ENCODE measurements at places on chromosomes 7 and 10.
A peak's percentile ranks its signal among the peaks of the same experiment; 100 is the strongest.

DNA sequence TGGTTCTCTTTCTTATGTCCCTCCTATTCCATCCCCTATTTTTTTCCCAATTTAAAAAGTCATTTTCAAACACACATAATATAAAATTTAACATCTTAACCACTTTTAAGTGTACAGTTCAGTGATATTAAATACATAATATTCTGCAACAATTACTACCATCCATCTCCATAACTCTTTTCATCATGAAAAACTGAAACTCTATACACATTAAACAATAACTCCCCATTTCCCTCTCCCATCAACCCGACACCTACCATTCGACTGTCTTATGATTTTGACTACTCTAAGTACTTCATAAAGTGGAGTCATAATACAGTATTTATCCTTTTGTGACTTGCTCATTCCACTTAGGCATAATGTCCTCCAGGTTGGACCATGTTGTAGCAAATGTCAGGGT lies 2.6 kb downstream of the KIF11 start:
- no peak for DNase-seq

- DNase-seq = no peak
Measured at GRCh38 chr7:45581271-45581780, 7.2 kb downstream of the ADCY1 start.

- peak; percentile 34 for DNase-seq
Measured at GRCh38 chr7:13050703-13051102, 363.3 kb downstream of the ARL4A start.

DNA sequence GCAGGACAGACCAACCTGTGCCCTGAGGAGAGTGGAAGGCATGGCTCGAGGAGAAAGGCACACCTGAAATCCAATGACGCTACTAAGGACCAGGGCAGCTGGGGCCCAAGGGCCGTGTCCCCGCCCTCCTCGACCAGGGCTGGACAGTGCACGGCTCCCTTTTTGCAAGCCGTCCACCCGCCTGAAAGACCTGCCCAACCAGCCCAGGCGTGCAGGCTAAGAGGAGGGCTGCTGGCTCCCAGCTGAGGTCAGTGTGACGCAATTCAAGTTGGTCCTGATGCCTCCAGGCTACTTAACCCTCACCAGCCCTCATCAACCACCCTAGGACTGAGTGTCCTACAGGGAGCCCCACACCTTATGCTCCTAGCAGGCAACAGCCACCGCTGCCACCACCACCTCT lies 69.3 kb downstream of the DLG5 start:
- DNase-seq = no peak

GRCh38 chr10:129424978-129425377 lies 42.1 kb upstream of the MGMT start:
- no peak for DNase-seq

GRCh38 chr7:157514746-157515145 lies 177.9 kb downstream of the DNAJB6 start:
- DNase-seq = no peak

- DNase-seq = no peak
Measured at GRCh38 chr7:4879396-4880081, 4.0 kb downstream of the RADIL start.

GRCh38 chr7:76397409-76398183 lies 11.9 kb downstream of the SSC4D start:
- DNase-seq = no peak

GRCh38 chr7:26286157-26286556 lies 5.5 kb upstream of the SNX10 start:
- no peak for DNase-seq

DNA sequence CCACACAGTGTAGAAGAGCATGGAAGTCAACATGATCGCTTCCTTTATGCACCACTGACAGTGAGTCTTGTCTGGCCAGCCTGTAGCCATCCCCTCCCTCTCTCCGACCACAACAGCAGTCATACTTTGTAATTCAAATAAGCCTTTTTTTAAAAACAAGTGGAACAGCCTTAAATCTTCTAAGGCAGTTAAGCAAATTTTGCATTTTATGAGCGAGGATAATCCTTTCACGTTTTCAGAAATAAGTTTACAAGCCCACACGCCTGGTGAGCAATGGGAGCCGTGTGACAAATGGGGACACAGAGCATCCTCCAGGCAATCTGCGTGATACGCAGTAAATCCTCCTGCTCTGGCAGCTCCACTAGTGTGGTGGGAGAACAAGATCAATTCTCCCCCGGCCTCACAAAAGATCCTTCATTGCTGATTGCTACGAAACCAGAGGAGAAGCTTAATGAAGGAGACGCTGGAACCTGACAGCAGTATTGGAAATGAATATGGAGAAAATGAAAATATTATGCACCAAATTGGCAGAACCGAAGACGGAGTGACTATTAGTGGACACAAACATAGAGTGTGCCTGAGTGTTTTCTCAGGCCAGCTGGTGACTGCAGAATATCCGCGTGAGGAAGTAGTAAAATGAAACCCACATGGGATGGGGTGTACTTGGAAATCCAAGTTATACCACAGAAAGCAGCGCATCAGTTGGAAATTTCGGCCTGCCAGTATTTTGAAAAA lies 104.2 kb upstream of the CDCA7L start:
- no peak for DNase-seq

DNA sequence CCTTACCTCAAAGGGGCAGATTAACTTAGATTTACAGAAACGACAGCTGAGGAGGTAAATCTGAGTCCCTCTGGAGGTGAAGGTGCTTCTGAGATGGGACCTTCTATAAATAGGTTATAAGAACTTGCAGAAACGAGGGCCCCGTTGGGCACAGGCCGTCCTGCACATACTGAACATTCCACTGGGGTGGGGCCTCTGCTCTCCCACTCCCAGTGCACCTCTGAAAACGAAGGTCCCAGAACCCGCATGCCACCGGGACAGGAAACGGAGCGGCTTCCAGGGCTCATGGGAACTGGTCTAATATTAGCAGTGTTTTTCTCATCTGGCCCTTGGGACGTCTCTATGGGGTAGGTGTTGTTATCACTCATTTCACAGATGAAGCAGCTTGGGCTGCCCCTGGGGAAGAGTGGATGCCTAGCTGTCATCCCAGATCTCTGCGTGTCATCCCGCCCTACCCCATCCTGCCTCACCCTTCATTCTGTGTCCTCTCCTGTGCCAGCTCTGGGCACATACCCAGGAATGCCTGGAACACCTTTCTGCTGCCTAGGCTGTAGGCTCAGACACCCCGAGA lies 19.6 kb downstream of the C10orf62 start:
- DNase-seq = no peak

GRCh38 chr7:83469076-83469475 lies 179.9 kb downstream of the SEMA3E start:
- DNase-seq = peak; percentile 21

GRCh38 chr10:14560791-14561765 lies 213.6 kb downstream of the FAM107B start:
- DNase-seq = no peak

- DNase-seq = no peak
Measured at GRCh38 chr7:69839782-69840181, 241.5 kb downstream of the AUTS2 start.

DNA sequence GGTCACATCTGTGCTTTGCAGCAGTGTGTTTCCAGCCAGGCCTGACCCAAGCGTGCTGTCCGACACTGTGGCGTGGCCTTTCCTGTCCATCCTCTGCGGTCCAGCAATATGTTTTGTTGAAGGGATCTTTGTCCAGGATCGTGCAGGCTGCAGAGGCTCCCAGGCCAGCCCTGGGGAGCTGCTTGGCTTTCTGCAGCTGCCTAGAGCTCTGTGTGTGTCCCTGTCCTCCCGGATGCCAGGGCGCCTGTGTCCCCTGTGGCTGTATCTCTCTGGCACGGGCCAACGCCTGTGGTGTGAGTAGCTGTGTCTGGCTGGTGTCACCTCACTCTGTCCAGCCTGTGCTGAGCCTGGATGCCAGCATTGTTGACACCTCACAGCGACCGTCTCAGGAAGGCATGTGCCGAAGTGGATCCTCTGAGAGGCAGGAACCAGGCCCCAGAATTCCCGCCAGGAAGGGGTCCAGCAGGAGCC lies 94.5 kb downstream of the INPP5A start:
- DNase-seq = no peak

GRCh38 chr7:5630670-5631069 lies 150.8 kb downstream of the RNF216 start:
- no peak for DNase-seq

GRCh38 chr7:148607151-148607661 lies 16.6 kb downstream of the C7orf33 start:
- no peak for DNase-seq

- DNase-seq = no peak
Measured at GRCh38 chr10:102757323-102757722, 13.6 kb downstream of the WBP1L start.

GRCh38 chr7:156400046-156400445 lies 240.5 kb upstream of the RNF32 start:
- DNase-seq = no peak

- no peak for DNase-seq
Measured at GRCh38 chr10:59995862-59996261, 89.5 kb upstream of the CCDC6 start.

- DNase-seq = no peak
Measured at GRCh38 chr10:69090685-69091084, 2.8 kb downstream of the SRGN start.

- DNase-seq = no peak
Measured at GRCh38 chr10:29144126-29144525, 144.7 kb upstream of the LYZL1 start.

GRCh38 chr7:151752816-151753595 lies 123.9 kb downstream of the PRKAG2 start:
- no peak for DNase-seq

GRCh38 chr10:21184216-21184615 lies 287.1 kb upstream of the NEBL start:
- no peak for DNase-seq

DNA sequence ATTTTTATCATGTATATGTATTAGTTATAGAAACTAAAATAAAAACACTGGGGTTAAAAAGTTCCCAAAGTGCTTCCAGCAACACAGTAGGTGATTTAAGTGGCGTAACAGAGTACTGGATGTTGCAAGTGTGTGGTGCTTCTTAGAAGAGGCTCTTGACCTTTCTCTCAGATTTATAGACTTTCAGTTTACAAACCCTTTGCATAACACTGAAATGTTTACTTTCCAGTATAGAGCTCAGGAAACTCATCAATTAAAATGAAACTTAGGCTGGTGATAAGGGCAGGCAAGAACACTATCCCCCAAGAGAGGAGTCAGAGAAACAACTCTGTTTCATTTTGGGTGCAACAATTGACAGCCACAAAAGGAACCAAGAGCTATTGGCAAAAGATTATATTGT lies 27.5 kb upstream of the SMC3 start:
- DNase-seq = no peak

DNA sequence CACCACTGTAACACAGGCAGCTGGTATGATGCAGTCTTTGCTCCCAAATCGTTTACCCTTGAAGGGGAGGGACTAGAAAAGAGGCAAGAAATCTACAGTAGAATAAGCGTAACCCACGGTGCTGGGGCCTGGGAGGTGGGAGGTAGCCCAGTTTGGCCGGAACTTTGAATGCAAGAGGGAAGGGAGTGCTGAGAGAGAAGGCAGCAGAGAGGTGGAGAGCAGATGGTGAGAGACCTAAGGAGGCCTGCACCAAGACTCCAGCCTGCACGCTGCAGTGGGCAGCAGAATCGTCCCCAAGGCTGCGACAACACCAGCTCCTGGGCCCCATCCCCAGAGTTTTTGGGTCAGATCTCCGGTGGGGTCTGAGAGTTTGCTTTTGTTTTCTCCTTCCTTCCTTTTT lies 547.5 kb downstream of the GALNT17 start:
- no peak for DNase-seq

DNA sequence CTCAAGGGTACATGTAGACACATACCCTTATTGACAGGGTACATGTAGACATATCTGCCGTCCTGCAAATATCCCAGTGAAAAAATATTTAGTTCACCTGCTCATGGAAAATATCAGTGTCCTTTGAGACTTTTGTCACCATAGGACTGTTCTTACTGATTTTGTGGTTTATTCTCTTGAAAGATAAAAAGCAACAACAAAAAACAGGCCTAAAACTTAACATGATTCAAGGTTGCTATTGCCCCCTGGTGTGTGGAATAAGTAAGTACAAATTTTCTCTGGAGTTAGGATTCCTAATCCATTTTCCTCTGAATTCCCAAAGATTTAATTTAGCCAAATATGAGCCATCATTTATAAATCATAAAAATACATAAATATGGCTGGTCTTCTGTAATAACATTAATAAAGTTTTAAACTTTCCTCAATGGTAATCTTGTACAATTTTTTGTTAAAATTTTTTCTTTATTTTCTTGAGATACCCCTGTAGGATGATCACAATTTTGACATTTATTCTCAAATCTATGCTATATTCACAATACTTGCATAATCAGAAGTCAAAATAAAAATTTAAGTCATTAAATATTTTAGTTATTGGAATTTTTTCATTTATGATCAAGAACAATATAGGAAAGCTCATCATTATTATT lies 741.4 kb upstream of the POT1 start:
- no peak for DNase-seq

- no peak for DNase-seq
Measured at GRCh38 chr10:6052247-6053221, 9.6 kb downstream of the IL2RA start.

DNA sequence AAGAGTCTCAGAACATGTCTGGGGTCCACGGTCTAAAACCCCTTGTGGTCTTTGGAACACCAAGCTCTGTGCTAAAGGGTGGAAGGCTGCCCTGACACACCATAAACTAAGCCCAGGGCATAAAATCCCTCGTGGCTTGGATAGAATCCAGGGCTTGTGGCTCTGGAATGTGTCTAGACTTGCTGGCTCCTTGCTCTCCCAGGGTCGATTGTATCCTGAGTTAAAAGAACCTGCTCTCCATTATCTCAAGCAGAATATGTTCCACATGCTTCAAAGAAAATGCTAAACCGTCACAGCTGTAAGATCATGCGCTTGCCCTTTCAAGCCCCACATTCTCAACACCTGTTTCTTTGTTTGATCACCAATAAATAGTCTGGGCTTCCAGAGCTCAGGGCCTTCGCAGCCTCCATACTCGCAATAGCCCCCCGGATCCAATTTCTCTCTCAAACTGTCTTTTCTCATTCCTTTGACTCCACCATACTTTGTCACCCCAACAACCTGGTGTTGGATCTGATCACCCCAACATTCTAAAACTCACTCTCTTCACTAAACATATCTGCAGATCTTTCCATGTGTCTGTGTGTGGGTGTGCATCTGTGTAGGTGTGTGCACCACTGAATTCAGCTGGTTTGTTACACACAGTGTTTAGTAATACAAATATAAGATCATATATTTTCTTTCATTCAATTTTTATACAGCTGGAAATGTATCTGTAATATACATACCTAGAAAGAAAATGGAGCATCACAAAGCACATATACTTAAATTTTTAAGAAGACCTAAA lies 238.5 kb downstream of the ZMYND11 start:
- DNase-seq = peak; percentile 35

GRCh38 chr10:10647331-10647730 lies 370.3 kb upstream of the CELF2 start:
- no peak for DNase-seq

GRCh38 chr10:73131301-73131700 lies 21.0 kb downstream of the NUDT13 start:
- no peak for DNase-seq

GRCh38 chr10:82037076-82037475 lies 162.1 kb downstream of the NRG3 start:
- no peak for DNase-seq
